ENCODE measurements at places on chromosomes 16 and 17. TPM values are rescaled to one million over a fixed set of nuclear protein-coding genes. Genes with fewer than 3 reads are reported as not detected.

Gene SMIM5
- 0.52 TPM for total RNA-seq

Gene OR1F1
- not detected for total RNA-seq

Gene CLEC10A
- total RNA-seq = not detected

Gene CRISPLD2
- 0.50 TPM for total RNA-seq
